ENCODE measurements at places on chromosomes 16 and 17.

GRCh38 chr17:82587234-82588086 is 60.8 kb downstream of the WDR45B start:
- no peak for DNase-seq

DNA sequence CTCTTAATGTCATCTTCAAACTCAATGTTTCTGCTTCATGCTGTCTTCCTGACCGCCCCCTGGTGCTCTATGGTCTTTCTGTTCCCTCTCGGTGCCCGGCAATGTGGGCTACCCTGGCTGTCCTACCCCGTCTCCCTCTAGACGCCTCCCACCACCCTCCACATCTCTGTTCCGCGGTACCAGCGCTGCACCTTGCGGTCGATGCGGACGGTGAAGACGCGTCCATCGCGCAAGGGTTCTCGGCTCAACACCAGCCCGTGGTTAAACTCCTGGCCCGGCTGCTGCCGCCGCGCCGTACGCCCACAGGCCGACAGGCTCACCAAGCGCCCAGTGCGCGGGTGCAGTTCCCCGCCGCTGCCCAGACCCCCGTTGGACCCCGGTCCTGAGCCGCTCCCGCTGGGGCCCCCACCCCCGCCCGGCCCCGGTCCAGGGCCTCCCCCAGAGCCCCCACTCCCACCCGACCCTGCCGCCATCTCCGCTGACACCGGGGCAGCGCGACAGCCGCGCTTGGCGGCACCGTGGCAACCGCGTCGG is at the start of gene NEURL4:
Gene NEURL4 (minus strand): TSS at position 496 of the 534 bp plus-strand sequence. CDS start 23 bp downstream, at position 473.
- peak; percentile 4 for DNase-seq

- no peak for DNase-seq
These were observed 87.3 kb downstream of the TTC19 start for GRCh38 chr17:16086957-16087356.

GRCh38 chr16:7140899-7141298 is 191.7 kb upstream of the RBFOX1 start:
- no peak for DNase-seq

DNA sequence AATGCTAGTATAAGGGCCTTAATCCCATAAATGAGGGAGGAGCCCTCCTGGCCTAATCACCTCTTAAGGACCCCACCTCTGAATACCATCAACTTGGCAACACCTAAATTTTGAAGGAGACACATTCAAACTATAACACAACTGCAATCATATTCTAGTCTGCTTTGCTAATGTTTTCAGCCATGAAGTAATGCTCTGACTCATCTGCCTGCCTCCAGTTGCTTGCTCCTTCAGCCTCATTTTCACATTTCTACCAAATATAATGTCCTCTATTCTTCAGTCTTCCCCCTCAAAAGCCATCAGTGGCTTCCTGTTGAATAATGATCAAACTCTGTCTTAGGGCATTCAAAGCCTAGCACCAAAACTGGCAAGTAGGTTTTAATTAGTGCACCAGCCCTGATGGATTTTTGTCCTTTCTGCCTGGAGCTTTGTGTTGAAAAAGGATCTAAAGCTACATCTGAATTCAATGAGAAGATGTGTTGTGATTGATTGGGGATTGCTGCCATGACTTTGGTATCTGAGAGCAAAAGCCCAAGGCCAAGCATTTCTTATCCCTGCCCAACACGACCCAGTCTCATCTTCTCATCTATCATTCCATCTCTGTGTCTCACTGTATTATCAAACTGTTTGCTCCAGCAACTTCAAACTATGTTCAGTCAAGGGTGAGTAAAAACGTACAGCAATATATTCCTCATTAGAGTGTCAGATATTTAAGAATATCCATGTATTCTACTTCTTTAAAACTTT is 140.8 kb upstream of the ELAC2 start:
- no peak for DNase-seq

DNA sequence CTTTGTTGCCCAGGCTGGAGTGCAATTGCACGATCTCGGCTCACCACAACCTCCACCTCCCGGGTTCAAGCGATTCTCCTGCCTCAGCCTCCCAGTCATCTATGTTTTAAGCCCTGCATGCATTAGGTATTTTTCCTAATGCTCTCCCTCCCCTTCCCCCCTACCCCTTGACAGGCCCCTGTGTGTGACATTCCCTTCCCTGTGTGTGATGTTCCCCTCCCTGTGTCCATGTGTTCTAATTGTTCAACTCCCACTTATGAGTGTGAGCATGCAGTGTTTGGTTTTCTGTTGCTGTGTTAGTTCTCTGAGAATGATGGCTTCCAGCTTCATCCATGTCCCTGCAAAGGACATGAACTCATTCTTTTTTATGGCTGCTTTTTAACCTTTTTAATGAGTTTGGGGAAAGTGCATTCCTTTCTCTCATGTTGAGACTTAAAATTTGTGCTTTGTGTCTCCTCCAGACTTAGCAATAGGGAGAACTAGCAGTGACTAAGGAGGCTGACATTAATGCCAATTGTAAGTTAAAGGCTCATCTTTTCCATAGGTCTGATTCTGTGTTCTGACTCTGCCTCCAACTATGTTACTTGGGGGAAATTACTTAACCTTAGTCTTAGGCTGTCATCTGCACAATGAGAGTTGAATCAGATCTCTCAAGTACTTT is 17.7 kb upstream of the PHAF1 start:
- no peak for DNase-seq

- DNase-seq = no peak
These were observed 29.2 kb downstream of the DCAKD start for GRCh38 chr17:45022288-45022648.

DNA sequence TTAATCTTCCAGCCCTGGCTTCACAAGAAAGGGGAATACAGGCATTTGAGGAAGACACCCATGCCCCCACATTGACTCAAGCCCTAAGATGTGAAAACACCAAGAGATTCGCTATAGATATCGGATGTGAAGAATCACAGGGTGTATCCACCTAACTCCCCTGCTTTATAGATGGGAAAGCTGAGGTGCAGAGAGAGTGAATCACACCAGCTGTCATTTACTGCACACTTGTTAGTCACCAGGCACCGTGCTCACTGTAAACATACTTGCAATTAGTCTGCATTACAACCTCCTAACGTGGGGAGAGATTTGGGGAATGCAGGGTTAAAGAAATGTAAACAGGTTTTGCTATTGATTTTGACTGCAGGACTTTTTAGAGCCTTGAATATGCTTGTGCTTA is 325.5 kb downstream of the C16orf95 start:
- DNase-seq = no peak

GRCh38 chr16:72125635-72126428 is 32.2 kb downstream of the DHX38 start:
- no peak for DNase-seq

DNA sequence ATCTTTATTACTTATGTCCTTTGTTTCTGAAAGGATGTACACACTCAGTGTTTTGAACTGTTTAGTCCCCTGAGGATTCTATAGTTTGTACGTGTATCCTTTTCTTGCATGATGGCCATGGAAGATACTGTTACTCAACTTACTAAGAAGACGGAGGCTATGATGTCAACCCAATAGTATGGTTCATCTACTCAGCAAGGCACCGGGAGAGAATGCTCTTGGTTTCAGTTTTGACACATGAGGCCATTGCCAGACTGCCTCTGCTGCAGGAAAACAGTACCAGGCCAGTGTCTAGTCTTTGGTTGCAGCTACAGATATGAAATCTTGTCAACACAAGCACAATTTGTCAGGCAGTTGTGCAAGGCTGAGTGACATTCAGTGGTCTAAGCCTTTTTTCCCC is 134.5 kb downstream of the MRTFB start:
- DNase-seq = no peak

GRCh38 chr17:67648032-67648905 is 69.5 kb upstream of the NOL11 start:
- DNase-seq = no peak

DNA sequence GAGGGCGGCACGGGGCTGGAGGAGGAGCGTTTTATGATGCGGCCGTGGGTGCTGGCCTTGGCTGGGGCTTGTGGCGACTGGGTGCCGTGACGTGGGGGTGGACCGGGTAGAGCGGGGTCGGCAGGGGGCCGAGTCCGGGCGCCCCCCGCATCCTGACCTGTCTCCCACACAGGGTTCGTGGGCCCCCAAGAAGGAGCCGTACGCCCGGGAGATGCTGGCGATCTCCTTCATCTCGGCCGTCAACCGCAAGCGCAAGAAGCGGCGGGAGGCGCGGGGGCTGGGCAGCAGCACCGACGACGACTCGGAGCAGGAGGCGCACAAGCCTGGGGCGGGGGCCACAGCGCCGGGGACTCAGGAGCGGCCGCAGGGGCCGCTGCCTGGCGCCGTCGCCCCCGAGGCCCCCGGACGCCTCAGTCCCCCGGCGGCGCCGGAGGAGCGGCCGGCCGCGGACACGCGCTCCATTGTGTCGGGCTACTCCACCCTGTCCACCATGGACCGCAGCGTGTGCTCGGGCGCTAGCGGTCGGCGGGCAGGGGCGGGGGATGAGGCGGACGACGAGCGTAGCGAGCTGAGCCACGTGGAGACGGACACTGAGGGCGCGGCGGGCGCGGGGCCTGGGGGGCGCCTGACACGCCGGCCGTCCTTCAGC is 81.6 kb downstream of the ARHGAP23 start:
- no peak for DNase-seq

GRCh38 chr16:48194828-48195556 is 39.2 kb upstream of the ABCC12 start:
- DNase-seq = peak; percentile 34

- no peak for DNase-seq
These were observed 43.5 kb downstream of the MARF1 start for GRCh38 chr16:15599303-15600070.

DNA sequence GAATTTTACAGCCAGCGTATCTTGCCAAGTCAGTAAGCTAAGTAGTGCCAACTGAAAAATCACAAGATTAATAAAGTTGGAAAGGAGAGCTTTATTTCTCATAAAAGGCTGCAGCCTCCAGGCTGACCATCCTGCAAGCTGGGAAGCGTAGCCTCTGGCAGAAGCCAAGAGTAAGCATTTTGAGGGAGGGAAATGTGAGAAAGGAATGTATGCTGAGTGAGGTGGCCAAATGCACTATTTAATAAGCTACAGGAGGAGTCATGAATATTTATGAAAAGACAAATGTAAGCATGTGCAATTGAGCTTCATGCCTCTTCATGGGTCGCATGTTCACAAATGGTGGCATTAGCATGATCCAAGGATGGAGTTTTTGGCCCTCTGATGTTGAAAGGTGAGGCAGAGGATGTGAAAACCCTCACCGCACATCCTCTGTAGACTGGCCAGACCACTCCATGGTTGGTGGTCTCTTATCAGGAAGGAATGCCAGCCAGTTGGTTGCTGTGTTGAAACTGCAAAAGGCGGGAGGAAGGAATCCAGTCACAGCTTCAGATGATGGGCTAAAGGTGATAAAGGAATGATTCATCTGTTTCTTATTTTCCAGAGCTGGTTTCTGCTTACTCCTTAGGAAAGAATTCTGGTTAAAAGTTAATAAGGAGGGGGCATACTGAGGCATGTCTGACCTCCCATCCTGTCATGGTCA is 9.2 kb downstream of the KRT33B start:
- no peak for DNase-seq

- no peak for DNase-seq
These were observed 22.0 kb upstream of the C16orf95 start for GRCh38 chr16:87339086-87339723.
